ENCODE measurements at places on chromosomes 11 and 22.

DNA sequence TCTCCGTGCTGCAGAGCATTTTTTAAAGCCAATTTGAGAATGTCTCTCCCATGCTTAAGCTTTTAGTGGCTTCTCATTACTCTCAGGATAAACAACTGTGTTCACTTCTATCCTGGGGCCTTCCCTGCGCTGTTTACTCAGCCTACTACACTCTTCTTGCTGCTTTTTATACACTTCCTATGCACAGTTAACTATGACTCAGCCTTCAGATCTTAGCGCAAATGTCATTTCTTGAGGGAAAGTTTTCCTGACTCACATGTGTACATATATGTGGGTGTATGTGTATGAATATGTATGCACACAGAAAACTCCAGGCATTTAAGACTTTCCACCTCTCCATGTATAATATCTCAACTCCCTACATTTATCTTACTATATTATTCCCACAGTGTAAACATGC lies 9.8 kb downstream of the THAP12 start:
- no peaks in the 10 kb centered on the region for H3K36me3 ChIP-seq
- no peaks in the 10 kb centered on the region for H3K27me3 ChIP-seq
- peaks cover 15% of the 10 kb centered on the region for H3K4me1 ChIP-seq
- DNase-seq, result no peak
- no peak overlapping the region for H3K27ac ChIP-seq

- H3K4me3 ChIP-seq, result no peak overlapping the region
- no peaks in the 10 kb centered on the region for H3K4me1 ChIP-seq
- no peak for DNase-seq
- H3K27me3 ChIP-seq, result peaks cover 39% of the 10 kb centered on the region
Measured at GRCh38 chr22:36577019-36577418, 48.1 kb upstream of the EIF3D start.

DNA sequence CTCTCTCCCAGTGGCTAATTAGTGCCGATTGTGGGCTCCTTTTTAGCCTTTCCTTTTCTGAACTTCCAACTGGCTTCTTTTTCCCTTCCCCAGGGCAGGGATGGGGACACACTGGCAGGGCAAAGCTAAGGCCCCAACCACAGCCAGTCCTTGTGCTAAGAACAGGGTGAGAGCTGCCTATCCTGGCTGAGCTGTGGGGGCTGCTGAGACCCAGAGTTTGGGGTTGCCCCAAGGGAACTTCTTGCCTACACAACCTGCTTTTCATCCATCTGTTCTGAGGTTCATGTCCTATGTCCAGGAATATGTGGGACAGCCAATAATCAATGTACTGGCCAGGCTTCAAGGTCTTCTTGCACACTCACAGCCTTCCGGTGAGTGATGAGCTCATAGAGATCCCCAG lies 10.0 kb upstream of the TPBGL start:
- no peaks in the 10 kb centered on the region for H3K36me3 ChIP-seq
- no peaks in the 10 kb centered on the region for H3K27me3 ChIP-seq

GRCh38 chr22:50564289-50564688 lies 1.6 kb upstream of the SYCE3 start:
- DNase-seq, result no peak
- peaks cover 11% of the 10 kb centered on the region for H3K4me1 ChIP-seq
- no peak overlapping the region for H3K4me3 ChIP-seq
- H3K27me3 ChIP-seq, result no peaks in the 10 kb centered on the region
